GM12878 (cell line): ENCODE measurements at places on chromosomes 3 and 15.

GRCh38 chr15:40232625-40233070 lies 6.2 kb upstream of the PAK6 start:
- no peak for DNase-seq

DNA sequence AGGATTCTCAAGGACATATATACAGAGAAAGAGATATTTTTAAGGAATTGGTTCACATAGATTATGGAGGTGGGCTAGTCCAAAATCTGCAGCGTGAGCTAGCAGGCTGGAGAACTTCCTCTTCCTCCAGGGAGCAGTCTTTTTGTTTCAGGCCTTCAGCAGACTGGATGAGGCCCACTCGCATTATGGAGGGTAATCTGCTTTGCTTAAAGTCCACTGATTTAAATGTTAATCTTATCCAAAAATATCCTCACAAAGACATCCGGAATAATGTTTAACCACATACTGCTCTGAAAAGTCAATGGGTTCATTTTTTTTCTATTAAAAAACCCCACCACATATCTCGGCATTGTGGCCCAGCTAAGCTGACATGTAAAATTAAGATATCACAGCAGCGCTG lies 22.2 kb upstream of the NRROS start:
- DNase-seq = no peak

- no peak for DNase-seq
Observed at GRCh38 chr3:76824658-76825240, 215.2 kb upstream of the ROBO2 start.

DNA sequence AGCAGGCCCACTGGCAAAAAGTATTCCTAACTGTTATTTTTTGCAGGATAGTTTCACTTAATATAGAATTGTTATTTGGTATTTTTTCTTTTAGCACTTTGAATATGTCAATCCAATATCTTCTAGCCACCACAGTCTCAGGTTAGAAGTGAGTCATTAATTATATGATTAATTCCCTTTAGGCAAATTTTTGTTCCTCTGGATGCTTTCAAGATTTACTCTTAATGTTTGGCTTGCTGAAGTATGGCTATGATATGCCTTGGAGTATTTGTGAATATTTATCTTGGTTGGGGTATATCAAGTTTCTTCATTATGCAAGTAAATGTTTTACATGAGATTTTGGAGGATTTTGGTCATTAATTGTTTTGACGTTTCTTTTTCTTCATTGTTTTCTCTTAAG lies 152.1 kb upstream of the ALCAM start:
- DNase-seq = no peak

- no peak for DNase-seq
Observed at GRCh38 chr3:55584716-55585368, 97.7 kb upstream of the WNT5A start.

- no peak for DNase-seq
Observed at GRCh38 chr3:33047842-33048834, 48.8 kb downstream of the GLB1 start.

DNA sequence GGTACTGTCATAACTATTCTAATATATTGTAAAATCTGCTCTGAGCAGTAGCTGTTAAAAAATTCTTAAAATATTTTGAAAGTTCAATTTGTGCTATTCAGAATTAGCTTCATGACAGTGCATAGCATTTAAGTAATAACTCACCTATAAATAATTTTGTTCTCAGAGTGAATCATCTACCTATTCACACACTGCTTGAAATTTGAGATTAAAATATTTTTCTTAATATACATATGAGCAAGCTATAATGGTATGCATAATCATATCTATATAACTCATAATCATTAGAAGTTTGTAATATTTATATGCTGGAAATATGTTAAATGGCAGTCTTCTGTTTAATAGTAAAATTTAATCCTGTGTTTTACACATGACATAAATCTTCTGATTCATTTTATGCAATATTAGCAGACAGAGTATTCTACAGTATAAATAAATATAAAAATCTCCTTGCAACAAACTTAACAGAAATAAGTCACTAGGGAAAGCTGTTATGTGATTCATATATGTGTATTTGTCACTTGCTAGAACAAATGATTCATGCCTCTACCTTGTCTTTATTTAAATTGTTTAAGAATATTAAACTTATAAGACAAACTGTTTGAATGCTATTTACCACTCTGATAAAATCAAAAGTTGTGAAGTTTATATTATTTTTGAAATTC lies 710.8 kb downstream of the PLOD2 start:
- DNase-seq = no peak

- DNase-seq = no peak
Observed at GRCh38 chr3:10008588-10009344, 17.5 kb upstream of the FANCD2 start.

GRCh38 chr3:143526011-143526545 lies 322.2 kb downstream of the SLC9A9 start:
- DNase-seq = no peak

DNA sequence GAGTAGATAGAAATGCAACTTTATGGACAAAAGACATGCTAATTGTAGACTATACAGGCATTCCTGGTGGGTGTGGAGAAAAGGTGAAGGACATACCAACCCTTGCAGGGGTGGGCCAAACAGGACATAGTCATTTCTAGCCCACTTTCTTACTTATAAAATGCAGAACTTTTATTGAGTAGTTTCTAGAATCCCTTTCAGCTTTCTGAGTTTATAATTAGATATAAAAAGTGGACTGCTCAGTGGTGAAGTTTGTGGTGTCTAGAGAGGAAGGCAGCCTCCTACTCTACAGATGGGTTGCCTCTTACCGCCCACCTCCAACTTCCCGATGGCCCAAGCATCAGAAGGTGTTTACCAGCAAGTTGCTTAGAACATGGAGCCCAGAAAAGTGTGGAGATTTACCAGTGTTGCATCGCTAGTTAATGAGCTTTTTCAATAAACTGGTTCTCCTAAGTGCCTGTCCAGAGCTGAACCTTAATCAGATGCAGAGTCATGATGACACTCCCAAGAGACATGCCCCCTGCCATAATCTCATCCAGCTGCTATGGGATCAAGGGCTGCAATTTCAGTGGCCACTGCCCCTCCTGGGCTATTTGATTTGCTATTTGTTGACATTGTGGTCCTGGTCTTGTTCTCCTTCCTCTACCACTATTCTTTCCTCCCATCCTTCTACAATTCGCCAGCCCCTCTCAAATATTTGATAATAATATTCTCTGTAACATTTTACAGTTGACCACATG lies 77.5 kb upstream of the STRIT1 start:
- no peak for DNase-seq

DNA sequence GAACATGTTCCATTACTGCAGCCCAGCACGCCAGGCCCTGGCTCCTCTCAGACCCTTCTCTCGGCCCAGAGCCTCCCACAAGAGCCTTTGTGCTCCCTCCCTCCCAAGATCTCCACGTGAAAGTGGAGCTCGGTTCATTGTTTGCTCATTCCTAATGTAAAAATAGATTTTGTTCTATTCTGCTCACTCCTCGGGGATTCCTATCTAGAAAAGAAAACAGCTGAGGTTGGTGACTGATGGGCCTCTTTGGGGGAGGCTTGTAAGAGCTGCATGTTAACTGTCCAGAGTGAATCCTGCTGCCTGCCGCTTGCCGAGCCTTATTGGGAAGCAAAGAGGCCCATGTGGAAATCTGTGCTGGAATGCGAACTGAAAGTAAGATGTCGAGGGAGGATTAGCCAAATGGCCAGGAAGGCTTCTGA lies 267.1 kb downstream of the LRTM1 start:
- no peak for DNase-seq

DNA sequence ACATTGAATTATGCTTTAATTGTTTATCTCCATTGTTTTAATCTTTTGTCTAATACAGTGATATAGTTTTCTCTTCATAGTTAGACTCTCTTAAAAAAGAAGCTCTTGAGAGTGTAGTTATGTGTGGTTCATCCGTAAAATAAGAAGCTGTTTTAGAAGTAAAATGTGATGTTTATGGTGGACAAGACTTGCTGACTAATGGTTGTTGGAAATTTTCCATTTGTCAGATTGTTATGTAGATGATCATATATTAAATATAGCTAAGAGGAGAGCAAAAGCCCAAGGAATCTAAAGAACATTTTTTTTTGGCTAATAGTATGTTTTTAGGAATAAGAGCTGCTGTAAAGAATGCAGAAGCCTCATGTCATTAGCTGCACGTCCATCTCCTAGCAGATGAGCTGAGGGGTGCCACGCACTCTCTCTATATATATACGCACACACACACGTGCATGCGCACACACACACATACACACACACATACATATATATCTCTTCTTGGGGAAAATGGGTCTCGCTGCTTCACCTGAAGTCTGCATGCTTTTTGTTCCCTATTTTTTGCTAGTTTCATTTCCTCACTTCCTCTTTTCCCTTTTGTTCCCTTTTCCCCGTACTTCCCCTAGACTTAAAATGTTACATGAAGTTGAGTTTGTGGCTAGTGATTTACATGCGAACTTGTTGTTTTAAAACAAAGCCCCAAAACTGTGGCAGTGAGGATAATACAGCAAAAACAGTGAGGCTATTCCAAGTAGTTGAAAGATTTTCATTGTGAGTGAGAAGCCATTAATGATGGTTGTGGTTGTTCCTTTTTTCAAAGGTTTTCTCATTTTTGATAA lies 107.8 kb downstream of the MBNL1 start:
- peak; percentile 97 for DNase-seq

DNA sequence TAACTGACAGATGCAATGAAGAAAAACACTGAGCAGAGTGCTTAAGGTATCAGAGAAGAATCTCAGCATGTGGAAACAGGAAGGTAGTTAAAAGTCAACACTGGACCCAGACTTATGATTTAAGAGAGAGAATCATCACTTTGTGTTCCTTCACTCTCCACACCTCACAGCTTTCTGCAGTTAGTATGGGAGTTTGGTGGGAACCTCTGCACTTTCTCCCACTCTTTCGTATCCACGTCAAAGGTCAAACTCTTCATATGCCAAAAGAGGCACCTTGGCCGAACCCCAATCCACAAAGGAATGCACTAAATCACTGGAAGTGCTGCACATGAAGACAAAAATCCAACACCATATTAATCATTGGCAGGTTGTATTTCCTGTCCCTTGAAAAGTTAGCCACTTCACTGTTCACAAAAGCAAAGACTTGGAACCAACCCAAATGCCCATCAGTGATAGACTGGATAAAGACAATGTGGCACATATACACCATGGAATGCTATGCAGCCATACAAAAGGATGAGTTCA lies 361.2 kb downstream of the MAGI1 start:
- DNase-seq = no peak

GRCh38 chr15:73632670-73633058 lies 525 bp downstream of the NPTN start:
- no peak for DNase-seq

GRCh38 chr3:19931180-19931692 lies 2.8 kb downstream of the EFHB start:
- peak; percentile 79 for DNase-seq

DNA sequence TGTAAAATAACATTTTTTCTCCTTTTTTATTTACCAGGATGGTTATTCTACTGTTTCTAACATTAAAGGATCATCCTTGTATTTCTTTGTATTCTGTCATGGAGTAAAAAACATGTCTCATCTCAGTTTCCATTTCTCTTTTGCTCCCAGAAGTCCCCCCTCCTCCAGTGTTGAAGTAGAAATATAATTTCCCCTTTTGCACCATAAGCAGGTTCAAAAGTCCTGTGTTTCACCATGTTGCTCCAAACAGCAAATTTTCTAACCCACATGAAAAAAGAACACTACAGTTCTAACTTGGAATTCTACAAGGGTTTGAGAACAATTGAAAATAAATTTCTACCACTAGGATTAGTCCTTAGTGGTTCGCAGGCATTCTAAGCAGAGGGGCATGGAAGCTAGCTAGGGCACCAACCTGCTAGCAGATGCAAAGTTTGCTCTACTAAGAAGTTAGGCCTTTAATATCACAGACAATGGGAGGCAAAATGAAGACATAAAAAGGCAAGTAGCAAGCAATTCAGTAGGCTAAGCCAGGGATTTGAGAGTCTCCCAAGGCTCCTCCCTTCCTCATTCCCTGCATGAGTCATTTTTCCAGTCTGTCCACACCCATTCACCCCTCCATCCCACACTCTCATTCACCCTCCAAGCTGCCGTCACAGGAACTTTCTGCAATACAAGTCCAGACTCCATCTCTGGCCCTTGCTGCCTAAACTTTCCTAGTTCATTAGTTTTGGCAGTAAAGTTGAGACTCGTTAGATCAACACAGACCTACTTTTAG lies 2.3 kb upstream of the MBNL1 start:
- no peak for DNase-seq

DNA sequence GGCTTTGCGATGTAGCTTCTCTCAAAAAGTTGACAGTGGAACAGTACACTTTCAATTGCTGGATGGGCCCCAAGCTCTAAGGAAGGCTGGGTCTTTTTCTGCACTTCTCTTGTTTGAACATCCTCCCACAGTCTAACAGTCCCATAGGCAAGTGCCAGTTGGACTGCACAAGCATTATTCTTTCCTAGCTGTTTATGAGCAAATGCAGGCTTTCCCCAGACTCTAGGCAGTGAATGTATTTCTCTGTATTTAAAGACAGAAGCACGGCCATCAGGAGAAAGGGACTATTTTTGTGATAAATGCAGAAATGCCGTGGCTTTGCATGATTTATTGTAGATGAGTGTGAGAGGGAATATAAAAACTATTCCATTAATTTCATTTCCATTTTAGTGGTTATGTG lies 539.3 kb upstream of the LMCD1 start:
- DNase-seq = no peak

- DNase-seq = no peak
Observed at GRCh38 chr3:69353503-69353902, 32.4 kb downstream of the FRMD4B start.

- no peak for DNase-seq
Observed at GRCh38 chr15:86685263-86685662, 605.6 kb downstream of the AGBL1 start.

DNA sequence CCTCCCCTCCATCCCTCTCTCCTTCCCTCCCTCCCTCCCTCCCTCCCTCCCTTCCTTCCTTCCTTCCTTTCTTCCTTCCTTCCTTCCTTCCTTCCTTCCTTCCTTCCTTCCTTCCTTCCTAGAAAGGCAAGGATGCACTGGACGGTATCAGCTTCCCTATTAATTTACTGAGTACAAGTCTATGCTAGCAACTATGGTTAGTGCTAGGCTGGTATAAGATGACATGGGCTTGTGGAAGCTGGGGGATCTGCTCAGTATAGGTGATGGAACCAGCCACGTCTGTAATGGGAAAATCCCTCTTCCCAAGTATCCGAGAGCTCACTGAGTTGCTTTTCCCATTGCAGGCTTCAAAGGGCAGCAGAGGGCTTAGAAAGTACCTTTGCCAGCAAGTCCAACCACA lies 96.4 kb upstream of the WNT5A start:
- no peak for DNase-seq

- DNase-seq = no peak
Observed at GRCh38 chr3:195008816-195009215, 262.1 kb downstream of the XXYLT1 start.

- no peak for DNase-seq
Observed at GRCh38 chr3:149310796-149311534, 22.5 kb downstream of the TM4SF18 start.

GRCh38 chr15:29105151-29105854 lies 164.3 kb downstream of the NSMCE3 start:
- no peak for DNase-seq

- DNase-seq = no peak
Observed at GRCh38 chr3:55567615-55568014, 80.5 kb upstream of the WNT5A start.
